Muscle of arm (tissue), 14 donors: ENCODE measurements at places on chromosomes 12 and 14.
A peak's percentile ranks its signal among the peaks of the same experiment; 100 is the strongest.

DNA sequence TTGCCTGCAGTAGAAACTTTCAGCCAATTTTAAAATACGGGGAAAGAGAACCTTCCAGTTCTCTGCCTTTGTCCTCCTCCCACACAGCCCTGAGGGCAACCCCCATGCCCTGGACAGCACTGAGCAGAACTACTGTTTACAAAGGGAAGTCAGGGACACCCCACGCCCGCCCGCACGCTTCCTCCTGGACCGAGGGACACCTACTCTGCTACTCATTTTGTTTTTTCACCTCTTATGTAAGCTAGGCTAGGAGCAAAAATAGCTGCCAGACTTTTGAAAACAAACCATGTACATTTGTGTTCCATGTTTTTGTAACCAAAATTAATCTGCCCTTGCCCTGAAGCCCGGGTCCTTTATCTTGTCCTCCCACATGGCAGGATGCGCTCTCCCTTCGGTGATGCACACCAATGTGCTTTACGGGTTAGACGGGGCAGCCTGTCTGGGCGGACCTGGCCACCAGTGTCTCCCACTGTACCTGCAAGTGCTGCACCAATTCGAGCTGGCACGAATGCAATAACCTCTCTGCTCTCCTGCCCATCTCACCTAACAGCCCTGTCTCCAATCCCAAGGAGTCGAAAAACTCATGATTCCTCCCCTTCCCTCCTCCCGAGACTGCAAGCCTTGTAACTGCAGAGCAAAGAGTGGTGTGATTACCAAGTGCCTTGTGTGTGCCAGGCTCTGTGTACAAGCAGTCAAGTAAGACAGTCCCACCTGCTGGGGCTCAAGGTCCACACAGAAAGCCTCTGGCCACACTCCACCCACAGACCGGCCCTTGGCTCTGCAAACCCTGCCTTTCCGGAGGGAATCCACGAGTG lies 85.2 kb downstream of the CCDC88C start:
- no peak for DNase-seq

DNA sequence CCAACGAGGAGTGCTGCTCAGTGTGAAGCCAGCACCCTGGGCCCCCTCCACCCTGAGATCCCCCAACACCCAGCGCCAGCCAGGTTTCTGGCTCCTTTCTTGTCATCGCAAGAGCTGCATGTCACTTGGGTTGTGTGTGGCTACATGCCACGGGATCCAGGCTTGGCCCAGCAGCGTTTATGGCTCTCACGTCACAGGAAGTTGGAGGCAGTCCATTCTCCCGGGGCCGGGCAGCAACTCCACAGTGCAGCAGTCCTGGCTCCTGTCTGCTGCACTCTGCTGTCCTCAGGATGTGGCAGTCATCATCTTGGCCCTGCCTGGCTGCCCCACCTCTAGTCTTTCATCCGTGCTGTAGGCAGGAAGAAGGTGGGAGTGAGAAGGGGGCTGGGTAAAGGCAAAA lies 78.3 kb downstream of the AACS start:
- DNase-seq: peak; percentile 7

GRCh38 chr14:97771340-97772045 lies 974.3 kb downstream of the VRK1 start:
- no peak for DNase-seq

DNA sequence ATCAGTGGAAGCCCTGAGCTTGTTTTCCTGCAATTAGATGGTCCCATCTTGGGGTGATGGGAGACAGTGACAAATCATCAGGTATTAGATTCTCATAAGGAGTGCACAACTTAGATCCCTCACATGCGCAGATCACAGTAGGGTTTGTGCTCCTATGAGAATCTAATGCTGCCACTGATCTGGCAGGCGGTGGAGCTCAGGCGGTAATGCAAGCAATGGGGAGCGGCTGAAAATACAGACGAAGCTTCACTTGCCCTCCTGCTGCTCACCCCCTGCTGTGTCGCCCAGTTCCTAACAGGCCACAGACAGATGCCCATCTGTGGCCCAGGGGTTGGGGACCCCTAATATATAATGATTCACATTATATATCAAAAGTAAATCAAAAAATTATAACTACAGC lies 258.8 kb upstream of the USP15 start:
- DNase-seq: no peak

- peak; percentile 25 for DNase-seq
Observed at GRCh38 chr12:70367258-70368141, 1.4 kb downstream of the KCNMB4 start.

- no peak for DNase-seq
Observed at GRCh38 chr12:106498056-106498455, 84.7 kb upstream of the RFX4 start.

GRCh38 chr14:100317912-100318808 lies 5.0 kb upstream of the SLC25A47 start:
- no peak for DNase-seq

DNA sequence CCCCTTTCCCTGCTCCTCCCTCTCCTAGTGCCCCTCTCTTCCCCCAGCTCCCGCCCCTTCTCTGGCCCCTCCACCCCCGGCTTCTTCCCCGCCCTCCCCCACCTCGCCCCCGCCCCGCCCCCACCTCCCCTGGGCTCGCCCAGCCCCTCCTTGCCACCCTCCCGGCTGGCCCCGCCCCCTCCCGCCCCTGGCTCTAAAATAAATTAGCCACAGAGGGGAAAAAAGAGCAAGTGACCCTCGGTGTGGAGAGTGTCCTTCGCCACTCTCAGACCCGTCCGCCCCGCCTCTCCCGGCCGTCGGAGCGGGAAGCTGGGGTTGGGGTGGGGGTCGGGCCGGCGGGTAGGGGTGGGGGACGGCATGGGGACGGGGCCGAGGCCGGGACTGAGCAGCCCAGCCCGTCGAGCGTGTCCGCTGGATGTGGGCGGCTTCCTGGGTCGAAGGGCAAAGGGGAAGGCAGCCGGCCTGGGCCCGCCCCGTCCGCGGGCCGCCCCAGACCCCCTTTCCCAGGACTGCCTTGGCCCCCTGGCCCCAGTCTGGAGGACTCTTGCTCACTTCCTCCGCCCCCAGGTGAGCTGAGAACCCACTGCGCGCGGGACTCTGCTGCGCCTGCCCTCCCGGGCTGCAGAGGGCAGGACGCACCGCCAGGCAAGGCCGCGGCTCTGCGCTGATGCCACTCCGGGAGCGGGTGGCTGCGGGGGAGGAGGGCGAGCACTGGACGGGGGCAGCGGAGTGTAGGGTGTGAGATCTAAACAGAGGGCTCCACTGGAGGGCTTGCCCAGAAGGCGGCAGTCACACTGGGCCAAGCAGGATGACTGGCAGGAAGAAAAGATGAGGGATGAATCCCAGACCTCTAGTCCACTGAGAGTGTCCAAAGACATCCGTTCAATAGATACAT lies 570 bp upstream of the FIGNL2 start:
- DNase-seq: no peak

DNA sequence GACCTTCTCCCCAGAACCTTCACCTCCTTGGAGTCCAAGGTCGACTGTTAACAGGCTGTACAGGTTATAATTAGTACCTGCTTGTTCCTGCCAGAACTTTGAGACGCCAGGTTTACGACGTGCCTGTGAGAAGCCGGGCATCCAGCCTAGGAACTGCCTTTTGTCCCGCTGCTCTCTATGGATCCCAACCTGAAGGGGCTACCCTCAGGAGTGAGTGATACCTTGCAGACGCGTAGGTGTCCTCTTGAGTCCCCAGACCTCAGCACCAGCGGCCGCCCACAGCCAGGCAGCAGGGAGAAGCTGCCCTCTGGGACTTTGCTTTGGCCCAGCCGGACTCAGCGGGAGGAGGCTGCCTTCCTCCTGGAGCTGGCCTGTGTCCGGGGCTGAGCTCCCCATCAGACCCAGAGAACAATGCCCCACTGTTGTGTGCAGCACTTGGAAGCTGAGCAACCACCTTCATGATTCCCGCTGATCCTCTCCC lies 16.2 kb downstream of the SYNE3 start:
- DNase-seq: no peak

DNA sequence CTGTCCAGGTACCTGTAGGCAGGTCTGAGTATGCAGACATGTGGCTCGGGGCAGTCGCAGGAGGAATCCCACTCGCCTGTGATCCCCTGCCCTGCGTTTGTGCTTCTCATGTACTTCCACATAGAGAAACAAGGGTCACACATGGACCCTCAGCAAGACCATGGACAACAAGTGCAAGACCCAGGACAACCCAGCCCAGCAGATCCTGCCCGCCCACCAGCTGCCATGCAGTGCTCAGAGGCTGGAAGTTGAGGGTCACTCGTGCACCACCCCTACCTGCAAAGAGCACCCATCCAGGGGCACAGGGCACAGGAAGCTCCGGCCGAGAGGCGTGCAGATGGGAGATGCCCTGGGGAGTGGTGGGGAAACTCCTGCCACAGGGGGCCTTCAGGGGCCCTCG lies 67.5 kb upstream of the C14orf180 start:
- no peak for DNase-seq

DNA sequence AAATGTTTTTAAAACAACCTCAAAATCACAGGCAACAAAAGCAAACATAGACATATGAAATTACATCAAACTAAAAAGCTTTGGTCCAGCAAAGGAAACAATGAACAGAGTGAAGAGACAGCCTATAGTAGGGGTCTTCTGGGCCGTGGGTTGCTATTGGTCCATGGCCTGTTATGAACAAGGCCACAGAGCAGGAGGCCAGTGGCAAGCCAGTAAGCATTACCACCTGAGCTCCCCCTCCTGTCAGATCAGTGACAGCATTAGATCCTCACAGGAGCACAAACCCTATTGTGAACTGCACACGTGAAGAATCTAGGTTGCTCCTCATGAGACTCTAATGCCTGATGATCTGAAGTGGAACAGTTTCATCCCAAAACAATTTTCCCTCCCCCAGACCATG lies 174.0 kb downstream of the DIO2 start:
- DNase-seq: no peak

- DNase-seq: no peak
Observed at GRCh38 chr14:56585461-56586084, 6.0 kb downstream of the TMEM260 start.

DNA sequence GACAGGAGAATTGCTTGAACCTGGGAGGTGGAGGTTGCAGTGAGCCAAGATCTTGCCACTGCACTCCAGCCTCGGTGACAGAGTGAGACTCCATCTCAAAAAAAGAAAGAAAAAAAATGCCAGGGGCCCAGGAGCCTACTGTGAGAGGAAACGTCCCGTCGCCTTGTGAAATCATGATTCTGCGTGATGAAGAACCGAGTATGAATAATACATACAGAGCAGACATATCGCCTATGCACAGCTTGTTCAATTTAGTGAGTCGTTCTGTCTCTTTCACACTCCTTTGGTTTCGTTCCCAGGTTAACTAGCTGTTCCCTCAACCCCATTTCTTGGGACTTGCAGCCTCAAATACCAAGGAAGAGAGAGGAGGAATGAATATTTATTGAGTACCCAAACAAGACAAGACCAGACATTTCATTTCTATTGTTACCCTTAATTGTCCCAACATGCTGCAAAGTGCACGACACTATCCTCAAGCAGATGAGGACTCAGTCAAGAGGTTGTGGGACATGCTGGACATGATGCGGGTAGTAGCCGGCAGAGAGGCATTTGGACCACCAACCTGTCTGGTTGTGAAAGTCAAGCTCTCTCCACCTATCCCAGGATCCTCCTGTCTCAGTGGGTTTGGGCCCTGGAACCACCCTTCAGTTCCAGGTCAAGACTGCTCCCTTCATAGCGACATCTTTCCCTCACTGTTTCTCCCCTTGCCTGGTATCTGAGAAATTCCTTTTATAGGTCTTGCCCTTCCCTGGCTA lies 8.6 kb upstream of the CD27 start:
- no peak for DNase-seq

DNA sequence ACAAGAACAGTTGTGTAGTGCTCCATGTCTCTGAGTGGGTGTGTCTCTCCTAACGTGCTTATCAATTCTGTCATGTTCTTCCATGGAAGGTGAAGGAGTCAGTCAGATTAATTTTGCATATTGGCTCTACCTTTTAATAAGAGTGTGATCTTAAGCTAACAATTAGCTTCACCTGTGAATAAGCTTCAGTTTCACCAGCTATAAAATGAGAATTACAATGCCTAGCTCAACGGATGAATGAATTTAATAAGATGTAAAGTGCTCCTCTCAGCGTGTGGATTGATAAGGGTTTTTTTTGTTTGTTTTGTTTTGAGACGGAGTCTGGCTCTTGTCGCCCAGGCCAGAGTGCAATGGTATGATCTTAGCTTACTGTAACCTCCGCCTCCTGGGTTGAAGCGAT lies 32.7 kb downstream of the CCDC175 start:
- DNase-seq: no peak

DNA sequence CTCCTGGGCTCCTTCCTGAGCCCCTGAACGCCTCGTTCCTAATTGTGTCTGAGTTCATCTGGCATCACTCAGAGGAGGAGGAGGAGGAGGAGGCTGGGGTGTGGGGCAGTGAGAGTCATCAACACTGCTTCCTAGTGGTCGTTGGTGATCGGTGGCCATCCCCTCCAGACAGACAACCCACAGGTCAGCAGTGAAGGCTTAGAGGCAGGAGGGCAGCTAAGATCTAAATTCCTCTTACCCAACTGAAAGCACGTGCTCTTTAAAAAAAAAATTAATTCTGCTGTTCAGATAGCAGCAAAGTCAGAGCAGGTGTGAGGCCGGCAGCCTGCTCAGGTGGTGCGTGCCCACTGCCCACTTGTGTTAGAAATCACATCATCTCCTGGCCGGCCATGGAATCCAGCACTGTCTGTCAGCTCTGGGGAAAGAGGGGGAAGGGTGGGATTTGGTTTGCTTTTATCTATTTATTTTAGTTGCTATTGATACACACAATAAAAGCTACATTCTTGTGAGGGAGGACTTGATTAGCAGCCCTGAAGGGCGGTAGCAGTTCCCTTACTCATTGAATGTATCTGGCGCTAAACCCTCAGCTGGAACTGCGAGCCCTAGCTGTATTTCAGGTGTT lies 46.6 kb downstream of the PPP2R5C start:
- no peak for DNase-seq

DNA sequence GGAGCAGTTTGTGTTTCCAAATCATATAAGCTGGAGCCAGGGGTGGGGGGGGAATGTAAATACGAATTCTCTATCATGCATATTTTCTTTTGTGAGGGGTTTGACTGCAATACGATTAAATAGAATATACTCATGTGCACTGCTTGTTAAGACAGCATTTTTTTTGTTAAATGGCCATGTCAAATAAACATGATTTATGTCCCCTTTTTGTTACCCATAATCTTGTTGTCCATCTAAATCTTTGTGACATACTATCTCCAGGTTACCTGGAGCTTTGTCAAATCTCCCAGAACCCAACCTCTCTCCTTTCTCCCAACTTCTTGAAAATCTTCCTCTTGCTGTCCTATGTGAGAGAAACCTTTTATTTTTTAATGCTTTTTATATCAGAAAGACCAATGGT lies 233.1 kb downstream of the SLC25A21 start:
- DNase-seq: no peak

GRCh38 chr12:38691164-38691563 lies 214.2 kb downstream of the CPNE8 start:
- no peak for DNase-seq

GRCh38 chr12:114864837-114865551 lies 181.0 kb upstream of the TBX3 start:
- peak; percentile 75 for DNase-seq
